SK-N-DZ (cell line): ENCODE measurements at places on chromosomes 11 and 22.

DNA sequence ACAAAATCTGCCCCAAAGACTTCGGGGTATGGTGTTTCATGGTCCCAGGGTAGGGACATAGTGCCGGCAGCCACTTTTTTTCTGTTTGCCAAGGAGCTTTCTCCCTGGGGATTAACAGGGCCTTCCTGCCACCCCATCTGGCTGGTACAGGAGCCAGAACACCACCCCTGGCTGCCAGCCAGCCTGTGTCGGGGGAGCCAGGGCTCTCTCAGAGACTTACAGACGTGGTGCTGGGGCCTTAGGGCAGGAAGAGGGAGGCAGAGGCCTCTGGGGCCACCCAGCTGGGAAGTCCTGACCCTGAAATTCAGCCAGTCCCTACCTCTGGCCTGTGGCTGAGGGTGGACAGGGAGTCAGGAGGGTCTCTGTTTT is 52.4 kb upstream of the CDON start:
- DNase-seq: peak; percentile 29

- DNase-seq: peak; percentile 68
Measured at GRCh38 chr11:87290304-87290922, 252.7 kb downstream of the TMEM135 start.

DNA sequence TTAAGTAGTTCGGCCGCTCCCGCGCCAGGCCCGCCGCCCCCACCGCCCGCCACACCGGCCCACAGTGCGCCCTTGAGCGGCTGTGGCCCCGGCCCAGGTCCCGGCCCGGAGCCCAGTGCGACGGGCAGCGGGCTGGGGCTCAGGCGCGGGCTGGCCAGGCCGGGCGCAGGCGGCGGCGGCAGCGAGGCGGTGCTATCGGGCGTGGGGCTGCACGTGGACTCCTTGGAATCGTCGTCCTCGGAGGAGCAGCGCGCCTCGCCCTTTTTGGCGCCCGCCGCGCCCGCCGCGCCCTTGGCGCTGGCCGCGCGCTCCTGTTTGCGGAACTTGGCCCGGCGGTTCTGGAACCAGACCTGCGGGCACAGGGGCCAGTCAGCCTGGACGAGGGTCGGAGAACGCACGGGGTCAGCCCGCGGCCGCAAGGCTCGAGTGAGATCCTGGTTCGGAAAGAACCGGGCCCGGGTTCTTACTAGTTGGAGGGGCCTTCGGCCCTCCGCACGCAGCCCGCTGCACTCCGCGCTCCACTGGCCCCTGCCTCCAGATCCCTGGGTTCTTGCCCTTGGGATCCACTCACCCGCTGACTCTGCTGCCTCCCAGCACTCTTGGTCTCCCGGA is 4.0 kb downstream of the PHOX2A start:
- DNase-seq: no peak

DNA sequence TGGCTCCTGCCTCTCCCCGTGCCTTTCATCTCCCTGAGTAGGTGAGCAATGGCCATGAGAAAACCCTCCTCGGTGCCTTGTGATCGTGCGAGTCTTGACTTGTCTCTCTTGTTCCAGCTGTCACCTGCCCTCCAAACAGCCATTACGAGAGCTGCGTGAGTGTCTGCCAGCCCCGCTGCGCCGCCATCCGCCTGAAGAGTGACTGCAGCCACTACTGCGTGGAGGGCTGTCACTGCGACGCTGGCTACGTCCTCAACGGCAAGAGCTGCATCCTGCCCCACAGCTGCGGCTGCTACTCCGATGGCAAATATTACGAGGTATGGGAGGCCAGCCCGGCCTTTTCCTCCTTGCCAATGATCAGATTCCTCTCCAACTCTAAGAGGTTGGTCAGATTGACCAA is 51.7 kb downstream of the TECTA start:
- no peak for DNase-seq
